ENCODE measurements at places on chromosomes 1 and 21.

DNA sequence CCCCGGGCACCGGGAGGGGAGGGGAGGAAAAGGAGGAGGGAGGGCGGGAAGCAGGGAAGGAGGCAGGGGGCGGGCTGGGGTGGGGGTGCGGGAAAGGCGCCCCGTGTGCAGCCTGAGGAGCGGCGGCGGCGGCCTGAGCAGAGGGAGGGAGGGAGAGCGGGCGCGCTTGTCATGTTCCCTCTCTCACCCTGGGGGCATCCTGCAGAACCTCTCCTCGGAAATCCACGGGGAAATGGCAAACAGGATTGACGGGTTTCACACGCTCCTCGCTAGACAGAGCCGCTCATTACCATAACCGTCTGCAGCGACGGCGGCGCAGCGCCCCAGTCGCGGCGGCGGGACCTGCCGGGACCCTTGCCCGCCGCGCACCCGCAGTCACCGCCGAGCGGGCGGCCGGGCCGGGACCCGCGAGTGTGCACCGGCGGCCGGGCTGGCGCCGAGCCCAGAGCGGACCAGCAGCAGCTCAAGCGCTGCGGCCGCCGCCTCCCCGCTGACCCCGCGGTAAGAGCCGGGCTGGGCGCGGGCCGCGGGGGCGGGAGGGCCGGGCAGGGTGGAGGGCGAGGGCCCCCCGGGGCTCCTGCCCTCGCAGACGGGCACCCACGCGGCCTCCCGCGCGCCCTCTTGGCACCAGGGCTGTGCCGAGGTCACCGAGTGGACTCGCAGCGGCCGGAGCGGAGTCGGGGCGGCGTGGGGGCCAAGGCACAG is at the start of gene SERTAD4:
Gene SERTAD4, plus strand, starts transcription at position 286 of the 705 bp plus-strand sequence. CDS start 5,165 bp downstream, outside the sequence.
- no peak for DNase-seq

DNA sequence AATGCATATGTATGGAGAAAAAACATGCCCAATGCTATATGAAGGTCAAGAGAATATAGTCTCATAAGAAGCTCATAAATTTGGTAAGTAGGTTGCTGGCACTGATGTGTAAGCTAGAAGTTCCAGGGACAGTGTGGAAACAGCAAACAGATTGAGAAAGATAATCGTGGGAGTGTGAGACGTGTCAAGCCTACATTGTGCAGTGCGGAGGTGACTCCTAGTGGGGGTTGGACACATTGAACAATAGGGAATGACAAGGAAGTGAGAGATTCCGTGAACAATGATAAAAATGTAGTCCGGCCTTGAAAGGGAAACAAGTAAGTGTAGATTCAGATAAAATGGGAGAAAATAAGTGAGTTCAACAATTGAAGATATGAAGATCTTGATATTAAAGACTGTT is 788.4 kb upstream of the PRMT6 start:
- DNase-seq, result no peak

DNA sequence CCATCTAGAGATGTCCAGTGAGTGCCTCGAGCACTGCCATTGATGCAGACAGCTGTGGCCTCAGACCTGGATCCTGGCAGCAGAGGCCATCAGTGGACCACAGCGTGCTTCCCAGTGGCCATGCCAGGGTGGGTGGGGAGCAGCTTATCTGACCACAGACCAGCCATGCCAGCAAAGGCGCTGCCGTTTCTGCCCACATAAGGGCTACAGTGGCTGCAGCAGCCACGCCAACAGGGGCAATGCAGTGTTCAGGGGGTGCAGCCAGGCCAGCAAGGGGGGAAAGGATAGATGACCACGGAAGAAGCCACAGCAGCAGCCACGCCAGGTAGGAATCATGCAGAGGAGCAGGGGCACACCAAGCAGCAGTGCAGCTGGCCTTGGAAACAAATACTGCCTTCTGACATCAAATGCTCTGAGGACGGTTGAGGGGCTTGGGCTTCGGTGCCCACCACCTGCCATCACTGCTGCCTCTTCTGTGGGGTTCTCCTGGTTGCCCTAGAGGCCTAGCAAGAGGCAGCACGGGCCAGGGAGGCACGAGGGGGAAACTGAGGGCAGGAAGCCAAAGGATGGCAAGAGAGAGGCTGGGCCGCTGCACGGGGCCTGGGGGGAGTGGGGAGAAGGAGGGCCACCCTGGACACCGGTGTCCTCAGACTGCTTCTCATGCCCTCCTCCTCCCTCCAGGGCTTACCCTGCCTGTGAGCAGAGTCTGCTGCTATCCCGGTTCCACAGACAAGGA is 94.7 kb upstream of the RUNX3 start:
- DNase-seq, result no peak

- no peak for DNase-seq
Measured at GRCh38 chr1:6298530-6298929, 37.6 kb upstream of the GPR153 start.

DNA sequence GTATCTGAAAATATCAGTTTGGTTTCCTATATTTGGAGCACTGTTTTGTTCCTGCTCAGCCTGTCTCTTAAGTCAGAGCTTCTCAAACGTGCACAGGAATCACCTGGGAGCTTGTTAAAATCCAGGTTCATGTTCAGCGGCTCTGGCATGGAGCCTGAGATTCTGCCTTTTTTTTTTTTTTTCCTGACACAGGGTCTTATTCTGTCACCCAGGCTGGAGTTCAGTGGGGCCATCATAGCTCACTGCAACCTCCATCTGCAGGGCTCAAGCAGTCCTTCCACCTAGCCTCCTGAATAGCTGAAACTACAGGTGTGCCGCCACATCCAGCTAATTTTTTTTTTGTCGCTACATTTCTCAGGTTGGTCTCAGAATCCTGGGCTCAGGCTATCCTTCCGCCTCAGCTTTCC is 12.2 kb upstream of the SELENON start:
- no peak for DNase-seq

- DNase-seq, result no peak
Measured at GRCh38 chr1:164803366-164803765, 244.4 kb downstream of the PBX1 start.

DNA sequence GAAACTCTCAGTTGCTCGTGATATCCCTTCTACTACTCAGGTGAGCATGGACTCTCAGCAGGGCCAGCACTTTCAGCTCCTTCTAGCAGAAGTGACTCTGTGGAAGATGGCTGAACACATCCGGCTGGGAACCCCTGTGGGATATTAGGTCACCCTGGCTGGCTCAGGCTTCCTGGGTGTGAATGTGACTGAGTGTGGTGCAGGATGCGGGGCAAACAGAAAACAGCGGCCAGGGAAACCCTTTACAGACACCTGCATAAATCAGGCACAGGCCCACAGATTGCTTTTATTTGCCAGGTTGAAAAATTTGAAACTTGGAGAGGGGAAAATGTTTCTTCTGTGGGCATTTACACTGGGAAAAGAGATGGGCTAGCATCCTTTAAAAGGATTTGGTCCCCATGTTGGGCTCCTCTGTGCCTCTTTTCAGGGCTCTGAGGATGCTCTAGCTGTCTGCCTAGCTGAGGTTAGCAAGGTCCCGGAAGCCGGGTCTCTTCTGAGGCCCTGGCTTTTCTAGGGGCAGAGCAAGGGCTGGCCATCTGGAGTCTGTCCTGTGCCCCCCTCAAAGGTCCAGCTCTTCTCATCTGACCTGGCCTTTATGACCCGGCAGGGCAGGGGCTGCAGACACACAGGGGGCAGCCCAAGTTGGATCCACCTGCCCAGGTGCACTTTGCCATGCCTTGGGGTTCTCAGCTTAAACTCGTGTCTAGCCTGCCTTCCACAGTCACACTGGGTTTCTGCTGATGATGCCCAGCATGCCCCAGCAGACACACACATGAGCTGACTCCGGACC is 243.0 kb downstream of the SIPA1L2 start:
- no peak for DNase-seq

GRCh38 chr1:58094221-58094620 is 452.3 kb downstream of the OMA1 start:
- DNase-seq, result no peak

DNA sequence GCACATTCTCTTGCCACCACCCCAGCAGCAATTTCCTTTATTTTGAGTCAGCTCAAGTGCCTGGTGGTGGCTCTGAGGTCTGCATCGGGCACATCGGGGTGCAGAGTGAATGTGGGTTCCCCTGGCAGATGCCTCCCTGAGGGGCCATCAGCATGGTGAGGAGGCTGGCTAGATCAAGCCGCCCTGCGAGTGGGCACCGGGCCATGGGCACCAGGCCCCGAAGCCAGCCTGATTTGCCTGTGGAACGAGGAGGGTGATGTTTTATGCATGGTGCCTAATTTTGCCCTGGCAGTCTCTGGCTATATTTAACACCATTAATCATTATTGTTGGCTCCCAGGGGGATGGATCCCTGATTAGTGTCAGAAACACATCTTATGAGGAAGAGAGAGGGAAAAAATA is 36.3 kb downstream of the ACTL8 start:
- no peak for DNase-seq

All from activated T-helper 1 cell treated with Interleukin-2 at 50 U/mL for 16 hours (primary cell).